ENCODE measurements at places on chromosomes 2 and 18.

GRCh38 chr2:144449028-144449406, 70.9 kb downstream of the ZEB2 start:
- DNase-seq: no peak

- no peak for DNase-seq
These were observed 19.1 kb downstream of the KCNE4 start for GRCh38 chr2:223071139-223071538.

- DNase-seq: no peak
These were observed 179.7 kb downstream of the ANKRD30B start for GRCh38 chr18:14927701-14928100.

- no peak for DNase-seq
These were observed 89.3 kb upstream of the SMAD2 start for GRCh38 chr18:48019557-48020325.

- DNase-seq: no peak
These were observed 275.0 kb upstream of the KYNU start for GRCh38 chr2:142602418-142602989.

DNA sequence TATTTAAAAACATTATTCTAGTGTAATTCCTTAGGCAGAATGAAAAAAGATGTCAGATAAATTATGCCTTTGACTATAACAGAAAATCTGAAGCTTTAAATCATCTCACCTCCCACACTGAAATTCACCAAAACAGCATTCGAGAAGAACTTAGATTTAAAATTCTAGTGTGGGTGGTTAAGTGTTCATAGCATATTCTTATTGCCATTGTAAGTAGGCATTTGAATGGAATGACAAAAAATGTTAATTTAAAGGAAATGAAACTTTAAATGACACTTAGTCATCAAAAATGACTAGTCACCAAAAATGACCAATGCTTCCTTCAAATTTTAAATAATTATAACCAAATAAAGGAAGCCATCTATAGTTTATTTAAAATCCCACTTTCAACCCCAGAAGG, 7.0 kb upstream of the ZNF407 start:
- no peak for DNase-seq

GRCh38 chr2:19874726-19875125, 27.1 kb downstream of the TTC32 start:
- no peak for DNase-seq

- DNase-seq: no peak
These were observed 72.6 kb downstream of the NRP2 start for GRCh38 chr2:205754924-205755321.

- DNase-seq: no peak
These were observed 115.0 kb downstream of the GBX2 start for GRCh38 chr2:236052926-236053821.

- DNase-seq: no peak
These were observed 276.4 kb downstream of the RPIA start for GRCh38 chr2:88967844-88968243.

- no peak for DNase-seq
These were observed 143.5 kb upstream of the LMAN1 start for GRCh38 chr18:59502274-59503175.

DNA sequence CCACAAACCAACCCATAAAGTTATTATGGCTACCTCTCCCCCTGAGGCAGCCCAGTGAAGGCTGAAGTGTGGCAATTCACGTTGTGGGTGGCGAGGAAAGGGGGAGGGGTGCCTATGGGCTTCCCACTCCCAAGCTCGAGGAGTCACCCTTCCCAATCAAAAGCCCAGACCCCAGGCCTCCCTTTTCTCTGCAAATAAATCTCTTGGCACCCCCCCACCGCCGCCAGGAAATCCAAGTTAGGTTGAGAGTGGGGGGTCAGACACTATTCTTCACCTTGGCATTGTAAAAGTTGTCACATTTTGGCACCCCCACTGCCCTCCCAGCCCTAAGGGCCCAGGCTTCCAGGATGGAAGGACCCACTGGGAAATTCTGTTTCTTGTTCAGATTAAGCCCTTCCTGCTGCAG, 6.9 kb downstream of the ANKRD53 start:
- no peak for DNase-seq

DNA sequence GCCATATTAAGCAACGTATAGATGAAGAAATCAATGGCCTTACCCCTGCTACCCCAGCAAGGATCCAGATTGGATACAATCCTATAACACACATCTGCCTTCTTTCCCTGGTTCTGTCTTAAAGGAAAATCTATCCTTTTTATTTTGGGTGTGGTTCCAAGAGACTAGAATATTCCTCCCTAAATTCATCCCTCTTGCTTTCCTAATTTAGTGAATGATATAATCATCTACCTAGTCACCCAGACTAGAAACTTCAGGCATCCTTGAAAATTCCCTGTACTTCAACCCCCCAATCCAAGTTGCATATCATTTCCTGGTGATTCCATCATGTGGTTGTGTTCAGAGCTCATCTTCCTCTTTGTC, 35.1 kb upstream of the LPIN1 start:
- DNase-seq: no peak

- DNase-seq: no peak
These were observed 31.3 kb upstream of the EVA1A start for GRCh38 chr2:75592030-75592429.

DNA sequence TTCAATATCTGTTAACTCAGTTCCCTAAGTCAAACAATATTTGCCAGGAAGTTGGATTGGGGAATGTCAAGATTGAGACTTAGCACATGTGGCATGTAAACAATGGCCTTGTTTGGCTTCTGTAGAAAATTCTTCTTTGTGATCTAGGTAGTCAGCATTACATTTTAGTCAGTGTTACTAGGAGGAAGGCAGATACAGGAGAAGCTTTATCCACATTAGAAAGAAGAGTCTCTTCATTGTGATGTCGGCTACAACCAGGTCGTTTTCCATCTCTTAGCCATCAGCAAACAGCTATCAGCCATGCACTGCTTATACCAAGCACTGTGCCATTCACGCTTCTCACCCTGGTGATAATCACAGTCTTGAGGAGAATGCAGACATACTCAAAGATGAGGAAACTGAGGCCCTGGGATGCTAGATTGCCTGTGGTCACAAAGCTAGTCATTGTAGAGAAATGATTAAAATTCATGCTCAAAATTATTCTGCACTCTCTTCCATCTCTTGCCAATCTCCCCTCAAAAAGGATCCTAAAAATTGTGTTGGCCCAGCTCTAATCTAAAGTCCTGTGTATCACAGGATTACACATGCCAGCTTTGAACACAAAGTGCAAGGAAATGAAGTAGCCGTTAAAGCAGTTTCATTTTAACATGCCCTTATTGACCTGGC, 3.2 kb downstream of the GALNT5 start:
- no peak for DNase-seq

GRCh38 chr2:171514908-171515582, 7.2 kb upstream of the CYBRD1 start:
- DNase-seq: no peak

DNA sequence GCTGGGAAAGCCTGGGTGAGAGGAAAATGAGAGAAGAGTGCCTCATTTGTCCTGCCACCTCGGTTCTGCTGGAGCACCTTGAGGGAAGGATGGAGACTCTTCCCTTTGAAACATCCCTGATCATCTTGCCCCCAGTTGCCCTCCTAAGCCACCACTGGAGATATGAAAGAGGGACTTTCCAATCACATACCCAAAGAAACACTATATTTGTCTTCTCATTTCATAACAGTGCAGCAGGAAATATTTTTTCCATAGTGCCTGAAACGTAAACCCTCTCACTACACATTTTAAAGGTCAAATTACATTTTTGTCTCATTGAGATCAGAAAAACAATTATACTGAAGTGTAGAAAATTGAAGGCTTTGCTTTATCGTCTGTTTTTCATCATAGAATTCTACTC, 63.3 kb downstream of the KCTD18 start:
- DNase-seq: no peak

DNA sequence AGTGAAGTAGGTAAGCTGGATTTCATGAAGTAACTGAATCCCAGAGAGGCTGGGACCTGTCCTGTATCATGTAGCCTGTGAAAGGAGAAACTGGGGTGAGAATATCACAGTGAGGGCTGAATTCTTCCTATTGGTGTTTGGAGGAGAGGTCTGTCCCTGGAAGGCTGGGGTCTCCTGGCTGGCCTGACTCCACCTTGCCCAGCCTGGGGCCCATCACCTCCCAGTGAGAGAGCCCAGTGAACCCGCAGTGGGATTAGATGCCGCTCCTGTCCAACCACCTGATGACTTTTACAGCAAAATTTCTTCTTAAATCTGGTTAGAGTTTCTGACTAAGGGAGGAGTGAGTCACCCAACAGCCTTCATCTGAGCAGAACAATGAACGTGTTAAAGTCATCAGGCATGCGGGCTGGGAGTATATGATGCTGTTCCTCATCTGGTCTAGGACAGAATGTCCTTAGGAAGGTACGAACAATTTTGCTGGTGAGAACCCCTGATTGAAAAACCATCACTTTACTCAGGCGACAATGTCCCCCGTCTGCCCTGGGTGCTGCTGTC, 152.9 kb downstream of the LPIN1 start:
- DNase-seq: no peak

DNA sequence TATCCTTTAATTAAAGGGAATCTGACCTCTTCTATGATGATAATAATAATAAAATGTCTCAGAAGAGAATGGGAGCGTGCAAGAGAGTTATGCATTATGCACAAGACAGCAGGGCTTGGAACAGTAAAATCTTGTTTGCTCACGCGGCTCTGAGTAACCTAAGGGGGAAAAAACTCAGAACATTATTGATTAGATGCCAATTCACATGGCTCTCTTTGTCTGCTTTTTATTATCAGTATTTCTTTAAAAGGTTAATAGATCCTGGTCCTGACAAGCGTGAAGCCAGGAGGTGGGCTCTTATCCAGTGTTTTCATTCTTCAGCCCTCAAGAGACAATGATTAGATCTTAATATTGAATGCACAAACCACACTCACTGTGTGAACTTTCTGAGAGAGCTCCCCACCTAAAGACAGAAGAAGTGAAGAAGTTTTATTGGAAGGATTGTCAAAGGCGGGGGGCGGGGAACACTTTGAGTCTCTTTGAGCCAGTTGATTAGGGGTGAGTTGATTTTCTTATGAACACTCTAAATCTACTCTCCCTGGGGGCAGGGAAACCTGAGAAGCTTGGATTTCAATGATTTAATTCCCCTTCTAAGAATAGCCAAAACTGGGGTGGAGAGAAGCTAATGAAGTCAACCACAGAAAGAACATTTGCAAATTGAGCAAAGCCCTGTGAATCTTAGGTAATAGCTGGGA, 127.5 kb upstream of the CTAGE1 start:
- DNase-seq: no peak

DNA sequence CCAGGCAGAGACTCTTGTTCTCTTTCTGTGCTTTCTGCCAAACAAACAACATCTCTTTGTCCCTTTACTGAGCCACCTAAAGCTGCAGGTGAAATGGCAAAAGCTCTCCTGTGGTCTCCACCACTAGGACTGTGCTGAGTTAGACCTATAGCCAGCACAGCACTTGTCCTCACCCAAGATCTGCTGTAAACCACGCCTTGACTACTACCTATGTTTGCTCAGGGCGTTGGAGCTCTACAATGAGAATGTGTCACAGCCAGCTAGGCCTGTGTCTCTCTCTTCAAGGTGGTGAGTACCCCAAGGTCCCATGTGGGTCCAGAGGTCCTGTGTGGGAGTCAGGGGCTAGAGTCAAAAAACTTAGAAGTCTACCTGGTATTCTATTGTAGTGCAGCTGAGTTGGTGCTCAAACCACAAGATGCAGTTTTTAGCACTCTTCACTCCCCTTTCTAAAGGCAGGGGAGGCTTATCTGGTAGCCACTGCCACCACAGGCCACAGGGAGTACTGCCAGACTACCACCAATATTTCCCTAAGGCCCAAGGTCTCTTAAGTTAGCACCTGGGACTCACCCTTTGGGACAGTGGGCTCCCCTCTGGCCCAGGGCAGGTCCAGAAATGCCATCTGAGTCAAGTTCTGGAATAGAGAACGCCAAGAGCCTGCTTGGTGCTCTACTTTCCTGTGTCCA, 96.8 kb upstream of the RPRM start:
- DNase-seq: no peak

GRCh38 chr2:160752475-160753330, 259.1 kb upstream of the RBMS1 start:
- no peak for DNase-seq

DNA sequence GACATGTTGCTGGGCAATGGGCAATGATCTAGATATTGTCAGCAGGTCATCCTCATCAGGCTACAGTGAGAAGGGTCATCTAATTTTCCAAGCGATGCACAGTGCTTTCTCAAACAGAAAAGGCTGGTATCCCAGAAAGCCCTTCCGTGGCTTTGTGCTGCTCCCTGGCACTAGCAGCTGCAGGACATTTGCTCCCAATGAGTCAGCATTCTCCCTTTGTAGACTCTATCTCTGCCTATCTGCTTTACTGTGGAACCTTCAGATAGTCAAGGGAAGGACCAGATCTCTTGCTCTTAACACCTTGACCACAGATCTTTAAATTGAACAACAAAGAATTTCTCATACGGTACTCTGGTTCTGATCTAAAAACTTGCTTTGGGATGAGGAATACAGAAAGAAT, 101.4 kb downstream of the CDH2 start:
- DNase-seq: no peak

- DNase-seq: peak; percentile 32
These were observed 46.9 kb upstream of the CNOT11 start for GRCh38 chr2:101205521-101206479.

DNA sequence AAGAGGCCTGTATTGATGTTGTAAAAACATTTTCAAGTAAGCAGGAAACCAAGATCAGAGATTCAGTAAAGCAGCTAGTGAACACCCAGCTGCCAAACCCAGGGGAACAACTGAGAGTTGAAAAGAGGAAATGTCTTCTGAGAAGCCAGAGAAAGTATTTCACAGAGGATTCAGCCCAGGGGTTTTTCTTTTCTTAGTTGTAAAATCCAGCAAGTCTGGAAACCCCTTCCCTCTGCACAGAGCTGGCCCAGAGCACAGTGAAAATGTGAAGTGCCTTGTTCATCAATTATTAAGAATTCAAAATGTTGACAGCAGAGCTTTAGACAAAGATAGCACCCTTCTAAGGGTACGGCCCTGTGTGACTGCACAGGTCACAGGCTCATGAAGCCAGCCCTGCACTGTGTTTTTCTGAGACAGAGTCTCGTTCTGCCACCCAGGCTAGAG, 28.4 kb downstream of the AFF3 start:
- no peak for DNase-seq

DNA sequence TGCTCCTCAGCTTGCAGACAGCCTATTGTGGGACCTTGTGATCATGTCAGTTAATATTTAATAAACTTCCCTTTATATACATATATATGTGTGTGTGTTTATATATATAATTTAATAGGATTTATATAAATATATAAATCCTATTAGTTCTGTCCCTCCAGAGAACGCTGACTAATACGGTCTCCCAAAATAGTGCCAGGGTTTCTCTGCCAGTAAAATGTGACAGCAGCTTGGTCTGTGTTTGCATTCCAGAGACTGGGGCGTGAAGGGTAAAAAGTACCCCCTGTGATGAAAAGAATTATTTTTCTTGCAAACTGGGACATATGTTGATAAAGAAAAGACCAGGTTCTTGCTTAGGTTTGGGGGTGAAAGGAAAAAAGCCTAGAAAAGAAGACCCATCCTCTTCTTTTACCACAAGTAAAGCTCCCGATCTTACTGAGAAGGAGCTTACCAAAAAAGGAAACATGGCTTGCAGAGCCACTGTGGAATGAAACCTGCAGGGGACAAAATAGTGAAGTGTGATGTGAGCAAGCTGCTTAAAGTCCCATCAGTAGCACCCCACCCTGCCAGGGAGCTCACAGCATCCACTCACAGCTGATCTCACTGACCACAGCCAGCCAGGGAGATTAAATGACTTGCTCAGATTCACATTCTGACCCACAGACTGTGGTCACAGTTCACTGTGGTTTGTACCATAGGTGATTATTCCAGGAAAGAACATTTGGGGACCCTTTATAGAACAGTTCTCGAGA, 110.9 kb upstream of the RMP24 start:
- no peak for DNase-seq

All from T-helper 2 cell treated with Interferon-gamma antibody and Interleukin-4, amounts not matched to agents 5 μg/mL and 100 μg/mL, for 36 hours (primary cell).